ENCODE measurements at places on chromosomes 7 and 10. TPM values are rescaled to one million over a fixed set of nuclear protein-coding genes. Genes with fewer than 3 reads are reported as not detected.

- H3K4me1 ChIP-seq, result no peaks in the 10 kb centered on the region
- no peak overlapping the region for H3K27ac ChIP-seq
- peaks cover 22% of the 10 kb centered on the region for H3K36me3 ChIP-seq
Measured at GRCh38 chr10:103333934-103334520, 16.9 kb downstream of the PCGF6 start.

AKR1C4 gene
- total RNA-seq, result not detected

DNA sequence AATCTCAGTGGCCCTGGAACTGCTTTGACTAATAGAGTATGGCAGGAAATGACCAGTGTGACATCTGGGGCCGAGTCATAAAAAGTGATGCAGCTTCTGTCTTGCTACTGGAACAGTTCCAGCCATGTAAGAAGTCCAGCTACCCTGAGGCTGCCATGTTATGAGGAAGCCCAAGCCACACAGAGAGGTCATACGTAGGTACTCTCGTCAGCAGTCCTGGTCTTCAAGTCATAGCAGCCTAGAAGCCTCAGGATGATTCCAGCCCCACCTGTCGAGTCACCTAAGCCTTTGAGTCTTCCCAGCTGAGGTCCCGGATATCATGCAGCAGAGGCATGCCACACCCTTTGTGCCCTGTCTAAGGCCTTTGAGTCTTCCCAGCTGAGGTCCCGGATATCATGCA is 92.1 kb downstream of the PPP1R3C start:
- DNase-seq, result no peak
- H3K4me3 ChIP-seq, result no peak overlapping the region
- H3K27me3 ChIP-seq, result no peaks in the 10 kb centered on the region
- no peaks in the 10 kb centered on the region for H3K36me3 ChIP-seq
- H3K27ac ChIP-seq, result no peak overlapping the region

DNA sequence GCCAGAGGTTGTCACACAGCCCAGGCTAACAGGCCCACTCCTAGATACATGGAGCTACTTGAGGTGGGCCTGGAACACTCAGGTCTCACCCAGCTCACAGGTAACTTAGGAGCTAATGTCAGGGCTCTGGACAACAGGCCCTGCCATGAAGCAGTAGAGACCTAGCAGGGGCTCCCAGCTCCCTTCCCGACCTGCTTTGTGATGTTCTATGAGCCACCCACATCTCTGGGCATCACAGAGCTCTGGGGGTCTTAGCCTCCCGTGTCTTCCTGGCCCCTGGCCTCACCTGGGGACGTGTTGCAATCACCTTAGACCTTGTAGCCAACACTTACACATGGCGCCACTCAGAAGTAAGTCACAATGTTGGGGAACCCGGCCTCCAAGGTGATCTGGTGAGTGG is 12.4 kb downstream of the WDFY4 start:
- H3K4me1 ChIP-seq, result no peaks in the 10 kb centered on the region
- H3K27me3 ChIP-seq, result peaks cover 2% of the 10 kb centered on the region
- no peak for DNase-seq
- no peaks in the 10 kb centered on the region for H3K36me3 ChIP-seq
- H3K27ac ChIP-seq, result no peak overlapping the region
- H3K4me3 ChIP-seq, result no peak overlapping the region

DNA sequence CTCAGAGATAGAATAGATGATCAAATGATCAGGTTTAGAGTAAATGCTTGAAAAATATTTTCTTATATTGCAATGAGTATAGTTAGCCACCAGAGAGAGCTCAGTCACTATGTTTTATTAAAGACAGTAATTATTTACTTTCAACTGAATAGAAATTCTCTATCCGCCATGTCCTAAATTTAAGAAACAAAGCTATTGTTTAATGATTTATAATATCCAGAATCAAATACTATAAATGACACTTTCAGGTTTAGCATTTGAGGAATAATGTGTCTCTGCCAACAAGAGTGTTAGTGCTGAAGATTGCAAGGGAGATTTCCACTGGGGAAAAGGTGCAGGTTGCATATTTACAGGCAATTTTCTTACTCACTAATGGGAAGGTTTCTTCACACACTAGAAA is 184.7 kb downstream of the DGKB start:
- no peak for DNase-seq
- no peaks in the 10 kb centered on the region for H3K27me3 ChIP-seq
- H3K27ac ChIP-seq, result no peak overlapping the region

DNA sequence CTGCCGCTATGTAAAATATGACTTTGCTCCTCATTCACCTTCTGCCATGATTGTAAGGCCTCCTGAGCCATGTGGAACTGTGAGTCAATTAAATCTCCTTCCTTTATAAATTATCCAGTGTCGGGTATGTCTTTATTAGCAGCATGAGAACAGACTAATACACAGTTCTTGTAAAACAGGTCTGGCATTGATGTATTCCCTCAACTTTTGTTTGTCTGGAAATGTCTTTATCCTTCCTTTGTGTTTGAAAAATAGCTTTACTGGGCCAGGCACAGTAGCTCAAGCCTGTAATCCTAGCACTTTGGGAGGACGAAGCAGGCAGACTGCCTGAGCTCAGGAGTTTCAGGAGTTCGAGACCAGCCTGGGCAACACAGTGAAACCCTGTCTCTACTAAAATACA is 14.5 kb downstream of the IPMK start:
- H3K27me3 ChIP-seq, result no peaks in the 10 kb centered on the region
- no peak for DNase-seq
- H3K4me1 ChIP-seq, result no peaks in the 10 kb centered on the region
- no peaks in the 10 kb centered on the region for H3K36me3 ChIP-seq
- H3K4me3 ChIP-seq, result no peak overlapping the region

- H3K4me1 ChIP-seq, result no peaks in the 10 kb centered on the region
- no peaks in the 10 kb centered on the region for H3K27me3 ChIP-seq
- no peaks in the 10 kb centered on the region for H3K36me3 ChIP-seq
- no peak for DNase-seq
- H3K27ac ChIP-seq, result no peak overlapping the region
Measured at GRCh38 chr10:61411706-61412105, 41.5 kb downstream of the TMEM26 start.

MYL10 gene
- total RNA-seq, result not detected

- no peaks in the 10 kb centered on the region for H3K27me3 ChIP-seq
- no peak for DNase-seq
- H3K4me3 ChIP-seq, result no peak overlapping the region
- H3K36me3 ChIP-seq, result no peaks in the 10 kb centered on the region
Measured at GRCh38 chr7:151925446-151926335, 30.6 kb upstream of the GALNTL5 start.

LIPF gene
- not detected for total RNA-seq

GIMAP8 gene
- 0.10 TPM for total RNA-seq

- no peak overlapping the region for H3K27ac ChIP-seq
- no peak overlapping the region for H3K4me3 ChIP-seq
- no peaks in the 10 kb centered on the region for H3K4me1 ChIP-seq
- peaks cover 2% of the 10 kb centered on the region for H3K27me3 ChIP-seq
- H3K36me3 ChIP-seq, result no peaks in the 10 kb centered on the region
Measured at GRCh38 chr7:76198202-76198601, 3.5 kb upstream of the SRRM3 start.

APBB1IP gene
- 0.21 TPM for total RNA-seq

DNA sequence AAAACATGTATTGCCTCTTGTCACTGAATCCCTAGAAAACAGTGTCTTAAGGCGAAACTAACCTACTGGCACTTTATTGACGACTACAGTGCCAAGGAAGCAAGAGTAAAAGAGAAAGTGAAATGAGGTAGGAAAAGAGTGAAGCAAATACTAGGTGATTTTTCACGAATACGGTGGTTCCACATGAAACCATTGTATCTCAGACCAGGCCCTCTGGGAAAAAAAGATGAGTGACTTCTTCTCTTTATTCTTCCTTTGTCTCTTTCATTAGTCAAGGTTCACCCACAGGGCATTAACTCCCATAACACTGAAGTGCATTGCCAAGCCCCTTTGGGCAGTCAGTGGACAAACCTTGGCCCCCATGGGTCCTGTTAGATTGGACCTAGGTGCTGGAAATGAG is 16.2 kb upstream of the MACC1 start:
- no peak for DNase-seq
- H3K4me1 ChIP-seq, result no peaks in the 10 kb centered on the region
- H3K36me3 ChIP-seq, result no peaks in the 10 kb centered on the region
- no peak overlapping the region for H3K4me3 ChIP-seq
- no peaks in the 10 kb centered on the region for H3K27me3 ChIP-seq
- no peak overlapping the region for H3K27ac ChIP-seq

- no peaks in the 10 kb centered on the region for H3K27me3 ChIP-seq
- no peak overlapping the region for H3K27ac ChIP-seq
- no peaks in the 10 kb centered on the region for H3K4me1 ChIP-seq
- H3K36me3 ChIP-seq, result no peaks in the 10 kb centered on the region
- DNase-seq, result no peak
Measured at GRCh38 chr10:47031901-47032465, 120.8 kb downstream of the PTPN20 start.

- H3K27ac ChIP-seq, result no peak overlapping the region
- no peaks in the 10 kb centered on the region for H3K4me1 ChIP-seq
- H3K4me3 ChIP-seq, result no peak overlapping the region
- H3K36me3 ChIP-seq, result no peaks in the 10 kb centered on the region
- no peaks in the 10 kb centered on the region for H3K27me3 ChIP-seq
Measured at GRCh38 chr7:141649865-141650634, 51.9 kb downstream of the DENND11 start.

TUBB8 gene
- 0.08 TPM for total RNA-seq

DNA sequence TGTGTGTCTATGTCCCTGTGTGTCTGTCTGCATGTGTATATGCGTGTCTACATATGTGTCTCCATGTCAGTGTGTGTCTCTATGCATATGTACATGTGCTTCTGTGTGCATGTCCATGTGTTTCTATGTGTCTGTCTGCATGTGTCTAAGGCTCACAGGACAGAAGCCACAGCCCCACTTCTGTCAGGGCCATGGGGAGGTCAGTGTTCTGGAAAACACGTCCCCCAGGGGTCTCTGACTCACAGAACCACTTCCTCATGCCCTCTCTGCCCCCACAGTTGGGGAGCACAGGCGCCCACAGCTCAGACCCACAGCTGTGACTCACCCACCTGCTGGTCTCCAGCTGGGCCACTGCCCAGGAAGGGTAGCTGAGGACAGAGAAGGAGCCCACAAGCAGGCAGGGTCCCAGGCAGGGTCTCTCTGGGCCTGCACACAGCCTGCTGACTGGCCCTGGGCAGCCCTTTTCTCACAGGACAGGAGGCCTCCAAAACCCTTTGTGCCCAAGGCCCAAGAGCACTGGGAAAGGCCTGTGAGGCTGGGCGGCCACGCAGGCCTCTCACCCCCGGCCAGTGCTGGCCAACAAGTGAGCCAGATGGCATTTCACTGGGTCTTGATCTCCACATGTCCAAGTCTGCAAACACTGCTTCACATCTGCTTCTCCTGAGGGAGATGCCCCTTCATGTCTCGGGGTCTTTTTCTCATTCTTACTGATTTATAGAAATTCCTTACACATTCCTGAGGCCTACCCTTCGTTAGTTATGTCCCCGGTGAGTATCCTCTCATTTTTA is 102.9 kb upstream of the FAM20C start:
- DNase-seq, result no peak
- H3K27ac ChIP-seq, result no peak overlapping the region
- no peaks in the 10 kb centered on the region for H3K27me3 ChIP-seq
- no peak overlapping the region for H3K4me3 ChIP-seq

- peaks cover 7% of the 10 kb centered on the region for H3K27me3 ChIP-seq
- H3K4me1 ChIP-seq, result peaks cover 6% of the 10 kb centered on the region
- DNase-seq, result peak; percentile 43
- no peak overlapping the region for H3K4me3 ChIP-seq
- H3K27ac ChIP-seq, result no peak overlapping the region
Measured at GRCh38 chr7:144391823-144392255, 11.7 kb downstream of the NOBOX start.

LRRD1 gene
- 0.05 TPM for total RNA-seq

DNA sequence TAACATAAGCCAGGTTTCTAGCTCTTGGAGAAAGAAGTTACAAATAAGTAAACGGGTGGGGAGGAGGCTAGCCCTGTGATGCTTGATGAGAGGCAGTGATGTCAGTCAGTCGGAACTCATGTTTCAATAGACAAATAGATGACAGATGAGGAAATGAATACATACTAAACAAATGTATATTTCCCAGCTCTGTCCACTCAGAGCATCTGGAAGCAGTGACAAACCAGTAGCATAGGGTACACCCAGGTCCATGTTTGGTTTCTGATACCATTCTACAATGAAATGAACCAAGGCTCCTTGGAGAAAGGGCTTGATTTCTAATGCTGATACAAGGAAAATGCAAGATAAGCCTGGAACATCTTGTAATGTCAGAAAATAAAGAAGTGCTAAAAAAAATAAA is 30.6 kb downstream of the PODXL start:
- H3K27ac ChIP-seq, result no peak overlapping the region
- peak; percentile 61 for DNase-seq
- H3K4me3 ChIP-seq, result no peak overlapping the region
- H3K4me1 ChIP-seq, result no peaks in the 10 kb centered on the region
- H3K36me3 ChIP-seq, result no peaks in the 10 kb centered on the region
